ENCODE measurements at places on chromosomes 1 and 21. TPM values are rescaled to one million over a fixed set of nuclear protein-coding genes. Genes with fewer than 3 reads are reported as not detected.

Gene PGLYRP4
- total RNA-seq: not detected

- no peak for ATAC-seq
These were observed 50.3 kb downstream of the NFASC start for GRCh38 chr1:204920967-204921366.

Gene RBBP5
- 16.6 TPM for total RNA-seq

- ATAC-seq: no peak
These were observed 296.1 kb downstream of the PDE4B start for GRCh38 chr1:66088787-66089186.

Gene TMEM240
- total RNA-seq: 0.67 TPM

Gene AIRE
- total RNA-seq: 0.18 TPM

- ATAC-seq: no peak
These were observed 44.3 kb downstream of the NID1 start for GRCh38 chr1:236020359-236021219.
